ENCODE measurements at places on chromosomes 2 and 18.

- DNase-seq: peak; percentile 20
Measured at GRCh38 chr2:216315802-216316603, 56.3 kb downstream of the MARCHF4 start.

DNA sequence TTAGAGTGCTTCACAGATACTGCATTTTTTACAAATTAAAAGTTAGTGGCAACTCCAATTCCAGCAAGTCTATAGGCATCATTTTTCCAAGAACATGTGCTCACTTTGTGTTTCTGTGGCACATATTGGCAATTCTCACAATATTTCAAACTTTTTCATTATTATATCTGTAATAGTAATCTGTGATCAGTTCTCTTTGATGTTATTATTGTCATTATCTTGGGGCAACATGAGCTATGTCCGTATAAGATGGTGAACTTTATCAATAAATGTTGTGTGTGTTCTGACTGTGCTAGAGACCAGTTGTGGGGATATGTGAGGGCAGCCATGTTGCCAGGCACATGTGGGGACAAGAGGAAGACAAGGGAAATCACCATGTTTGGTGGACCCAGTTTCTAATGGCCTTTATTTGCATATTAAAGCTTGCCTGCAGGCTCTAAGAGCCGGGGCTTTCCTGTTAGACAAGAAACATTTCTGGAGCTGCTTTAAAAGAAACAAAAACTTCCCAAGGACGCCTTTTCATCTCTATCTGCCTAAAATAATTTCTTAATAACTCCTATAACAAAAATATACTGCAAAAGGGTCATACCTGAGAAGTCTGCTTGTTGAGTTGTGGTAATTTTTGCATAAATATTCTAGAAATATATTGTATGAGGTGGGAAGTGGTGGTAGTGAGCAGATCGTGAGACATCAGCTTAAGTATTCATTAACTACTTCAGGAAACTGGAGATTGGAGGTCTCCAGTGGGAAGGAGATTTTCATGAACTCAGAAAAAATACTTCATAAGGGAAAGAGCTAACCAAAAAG, 37.2 kb downstream of the KYNU start:
- DNase-seq: no peak

DNA sequence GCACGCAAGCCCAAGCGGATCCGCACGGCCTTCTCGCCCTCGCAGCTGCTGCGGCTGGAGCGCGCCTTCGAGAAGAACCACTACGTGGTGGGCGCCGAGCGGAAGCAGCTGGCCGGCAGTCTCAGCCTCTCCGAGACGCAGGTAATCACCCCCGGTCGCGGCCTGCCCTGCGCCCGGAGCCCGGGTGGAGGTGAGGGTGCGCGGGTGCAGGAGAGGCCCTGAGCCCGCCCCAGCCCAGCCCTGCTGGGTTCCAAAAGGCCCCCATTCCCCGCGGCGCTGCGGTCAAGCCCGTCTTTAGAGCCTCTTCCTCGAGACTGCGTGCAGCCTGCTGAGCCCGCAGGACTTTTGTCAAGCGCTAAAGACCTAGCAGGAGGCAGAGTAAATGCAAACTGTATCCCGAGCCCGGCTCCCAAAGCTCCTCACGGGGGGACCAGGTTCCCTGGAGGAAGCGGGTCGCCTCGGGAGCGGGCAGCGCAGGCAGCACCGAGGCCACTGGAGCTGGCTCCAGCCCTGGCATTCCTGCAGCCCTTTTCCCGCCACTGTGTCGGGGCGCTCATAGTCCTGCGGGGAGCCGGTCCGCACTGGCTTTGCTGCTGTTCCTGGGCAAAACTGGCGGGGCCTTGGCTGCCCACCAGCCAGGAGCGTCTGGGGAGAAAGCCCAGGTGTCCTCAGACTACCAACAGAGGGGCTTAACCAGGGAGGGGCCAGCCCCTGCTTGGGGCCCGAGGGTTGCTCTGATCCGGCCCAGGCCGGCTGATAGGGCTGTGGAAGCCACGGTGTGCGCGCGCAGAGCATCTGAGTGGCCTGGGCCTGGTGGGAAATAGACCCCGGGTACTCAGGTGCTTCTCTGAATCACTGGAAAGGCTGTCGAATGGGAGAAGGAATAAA, 7.3 kb downstream of the EMX1 start:
- DNase-seq: no peak

GRCh38 chr2:129793431-129793902, 186.0 kb upstream of the RAB6C start:
- no peak for DNase-seq

DNA sequence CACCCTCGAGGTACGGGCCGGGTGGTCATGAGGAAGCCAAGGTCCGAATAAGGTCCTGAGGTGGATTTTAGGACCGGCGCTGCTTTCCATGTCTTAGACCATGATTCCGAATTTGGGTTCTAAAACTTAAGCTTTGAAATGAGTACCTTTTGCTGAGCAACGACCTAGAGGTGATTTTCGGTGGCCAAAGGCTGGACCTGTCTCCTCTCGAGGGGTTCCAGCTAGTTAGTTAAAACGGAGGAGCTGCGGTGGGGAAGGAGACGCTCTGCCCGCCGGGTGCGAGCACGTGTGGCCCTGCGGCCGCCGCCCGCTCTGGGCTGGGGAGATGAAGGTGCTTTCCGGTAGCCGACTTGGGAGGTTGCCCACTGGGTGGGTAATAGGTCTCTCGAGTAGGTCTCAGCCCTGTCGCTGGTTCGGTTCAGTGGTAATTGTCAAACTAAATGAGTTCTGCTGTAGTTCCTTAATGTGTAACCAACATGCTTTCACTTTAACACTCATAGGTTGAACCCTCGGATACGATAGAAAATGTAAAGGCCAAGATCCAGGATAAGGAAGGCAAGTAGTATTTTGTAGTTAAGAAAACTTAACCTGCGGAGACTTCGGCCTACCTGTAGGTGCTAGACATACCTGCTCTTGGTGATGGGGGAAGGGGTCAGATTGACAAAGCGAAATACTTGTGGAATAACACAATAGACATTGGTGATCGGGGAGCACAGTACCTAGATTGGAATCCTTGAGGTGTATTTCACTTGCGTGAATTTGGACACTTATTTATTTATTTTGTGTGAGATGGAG, 572 bp downstream of the RPS27A start:
- DNase-seq: no peak

DNA sequence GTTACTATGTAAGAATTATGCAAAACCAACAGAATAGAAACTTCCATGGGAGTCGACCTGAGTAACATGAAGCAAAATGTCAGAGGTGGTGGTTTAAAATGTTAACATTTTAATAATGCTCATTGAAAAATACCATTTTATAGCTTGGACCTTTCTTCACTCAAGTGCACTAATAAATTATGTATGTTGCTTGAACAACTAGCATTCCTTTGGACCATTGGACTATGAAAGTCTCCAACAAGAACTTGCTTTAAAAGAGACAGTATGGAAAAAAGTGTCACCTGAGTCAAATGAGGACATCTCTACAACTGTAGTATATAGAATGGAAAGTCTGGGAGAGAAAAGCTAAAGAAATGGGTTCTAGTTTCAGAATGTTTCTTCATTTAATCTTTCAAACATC, 51.9 kb downstream of the GLS start:
- no peak for DNase-seq

DNA sequence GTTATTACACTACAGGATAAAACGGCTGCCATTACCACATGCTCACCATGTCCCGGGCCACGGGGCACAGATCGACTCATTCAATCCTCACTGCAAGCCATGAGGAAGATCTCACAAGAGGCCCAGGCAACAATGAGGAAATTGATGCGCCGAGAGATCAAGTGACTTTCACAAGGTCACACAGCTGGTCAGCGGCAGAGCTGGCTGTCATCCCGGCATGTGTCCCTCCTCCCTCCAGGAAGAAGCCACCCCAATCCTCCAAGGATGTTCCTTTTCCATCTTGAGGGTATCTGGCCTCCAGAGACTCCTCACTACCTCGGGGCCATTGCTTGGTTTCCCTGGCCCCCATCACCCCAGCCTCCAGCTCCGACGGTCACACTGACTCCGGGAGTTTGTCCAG, 65.3 kb upstream of the GLI2 start:
- DNase-seq: no peak

GRCh38 chr2:105325389-105325963, 4.1 kb downstream of the TGFBRAP1 start:
- no peak for DNase-seq

DNA sequence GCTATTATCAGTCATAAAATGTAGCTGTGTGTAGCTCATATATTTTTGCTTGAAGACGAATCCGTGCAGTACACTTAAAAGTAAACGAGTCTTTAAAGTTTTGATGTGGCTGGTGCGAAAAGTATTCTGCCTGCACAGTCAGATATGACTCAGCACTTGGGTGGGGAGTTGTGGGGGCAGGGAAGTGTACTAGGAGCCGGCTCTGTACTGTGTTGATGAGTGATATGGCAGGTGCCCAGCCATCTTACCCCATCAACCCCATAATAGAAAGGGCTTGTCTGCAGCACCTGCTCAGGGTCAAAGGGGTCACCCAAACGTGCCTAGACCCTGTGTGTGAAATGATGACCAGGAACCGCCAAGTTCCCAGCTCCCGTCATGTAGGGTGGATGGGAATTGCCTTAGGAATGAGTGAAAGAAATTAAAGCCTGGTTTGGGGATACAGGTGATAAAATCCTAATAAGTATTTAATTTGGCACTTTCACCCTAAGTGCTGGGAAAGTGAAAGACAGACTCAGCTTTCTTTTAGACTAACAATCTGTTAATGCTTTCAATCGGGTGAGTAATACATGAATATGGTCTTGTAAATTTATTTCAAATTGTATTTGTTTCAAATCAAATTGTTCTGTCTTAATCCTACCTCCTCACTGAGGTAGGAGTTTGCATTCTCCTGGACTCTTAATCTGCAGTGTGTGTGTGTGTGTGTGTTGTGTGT, 48.0 kb downstream of the BCL2L11 start:
- DNase-seq: no peak

DNA sequence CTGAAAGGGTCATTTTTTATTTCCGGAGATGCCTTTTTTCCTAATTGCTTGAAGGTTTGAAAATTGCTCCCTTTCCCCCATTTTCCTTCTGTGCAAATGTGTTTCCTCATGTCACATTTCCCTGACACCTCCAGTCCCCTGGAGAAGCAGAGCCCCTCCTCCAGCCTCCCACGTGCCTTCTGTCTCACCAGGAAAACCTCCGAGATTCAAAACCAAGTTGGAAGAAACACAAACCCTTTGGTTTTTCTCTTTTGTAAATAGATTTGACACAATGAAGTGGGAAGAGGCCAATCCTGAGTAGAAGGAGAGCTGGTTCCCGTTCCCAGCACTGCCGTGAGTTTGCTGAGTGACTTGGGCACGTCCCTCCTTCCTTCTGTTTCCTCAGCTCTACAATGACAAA, 125.4 kb upstream of the MYCN start:
- DNase-seq: no peak

DNA sequence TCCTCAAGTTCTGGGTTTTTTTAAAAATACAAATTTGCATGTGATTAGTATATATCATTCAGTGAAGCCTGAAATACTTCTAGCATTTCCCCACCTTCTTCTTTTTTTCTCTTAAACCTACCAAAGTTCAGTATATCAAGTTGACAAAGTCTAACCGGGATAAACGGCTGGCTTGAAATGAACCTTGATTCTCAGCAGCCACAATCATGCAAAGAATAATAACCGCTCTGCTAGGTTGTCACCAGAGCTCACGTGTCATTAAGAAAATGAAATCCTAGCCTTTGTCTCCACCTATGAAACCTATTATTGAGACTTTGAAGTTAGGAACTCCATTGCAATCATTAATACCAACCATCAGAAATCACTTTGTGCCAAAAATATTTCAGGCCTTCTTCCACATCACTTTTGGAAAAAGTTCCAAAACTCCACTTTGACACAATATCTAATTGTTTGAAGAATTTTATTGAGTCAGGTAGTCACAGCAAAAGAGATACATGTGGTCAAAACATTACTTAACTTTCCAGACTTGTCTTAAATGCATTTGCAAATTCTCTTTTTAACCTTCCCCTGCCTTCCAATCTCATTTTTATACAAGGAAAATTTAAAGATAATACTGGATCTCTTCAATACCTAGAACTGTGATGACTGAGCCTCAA, 285.6 kb upstream of the ACVR2A start:
- DNase-seq: no peak

- no peak for DNase-seq
Measured at GRCh38 chr2:166135152-166135848, 7.5 kb upstream of the SCN1A start.

- no peak for DNase-seq
Measured at GRCh38 chr2:133835821-133836619, 267.8 kb upstream of the NCKAP5 start.

DNA sequence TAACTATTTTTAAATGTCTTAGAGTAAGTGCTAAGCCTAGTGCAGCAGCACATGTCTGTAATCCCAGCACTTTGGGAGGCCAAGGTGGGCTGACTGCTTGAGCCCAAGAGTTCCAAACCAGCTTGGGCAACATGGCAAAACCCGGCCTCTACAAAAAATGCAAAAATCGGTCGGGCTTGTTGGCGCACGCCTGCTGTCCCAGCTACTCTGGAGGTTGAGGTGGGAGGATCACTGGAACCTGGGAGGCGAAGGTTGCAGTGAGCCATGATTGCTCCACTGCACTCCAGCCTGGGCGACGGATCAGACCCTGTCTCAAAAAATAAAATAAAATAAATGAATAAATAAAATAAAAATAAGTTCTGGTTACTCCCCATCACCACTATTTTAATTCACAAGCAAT, 783.4 kb downstream of the ERBB4 start:
- DNase-seq: no peak

DNA sequence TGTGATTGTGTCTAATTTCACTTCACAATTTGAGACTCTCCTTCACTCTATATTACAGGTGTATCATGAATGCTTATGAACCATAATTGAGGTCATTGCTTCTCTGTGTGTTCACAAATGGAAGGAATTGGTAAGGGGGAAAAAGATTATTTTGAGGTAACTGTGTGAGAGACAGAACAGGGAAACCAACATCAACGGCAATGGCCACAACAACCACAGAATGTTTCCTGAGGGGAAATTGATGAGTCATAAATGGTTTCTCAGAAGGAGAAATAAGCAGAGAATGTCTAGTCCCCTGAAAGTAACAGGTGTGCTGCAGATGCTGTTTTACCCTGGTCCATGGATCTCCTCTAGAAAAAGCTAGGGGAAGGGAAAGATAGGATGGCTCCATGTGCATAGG, 361.2 kb upstream of the GALNT5 start:
- DNase-seq: no peak

- no peak for DNase-seq
Measured at GRCh38 chr2:238467792-238468191, 41.1 kb downstream of the ASB1 start.

- DNase-seq: no peak
Measured at GRCh38 chr2:32289165-32289999, 11.7 kb downstream of the YIPF4 start.
